ENCODE measurements at places on chromosomes 3 and 15.
A peak's percentile ranks its signal among the peaks of the same experiment; 100 is the strongest.

GRCh38 chr3:80334534-80334933, 566.7 kb upstream of the ROBO1 start:
- no peak for DNase-seq

- no peak for DNase-seq
These were observed 361.4 kb upstream of the TRIM42 start for GRCh38 chr3:140316466-140316865.

GRCh38 chr3:21718161-21718765, 32.7 kb downstream of the ZNF385D start:
- DNase-seq = no peak

GRCh38 chr15:80727196-80727595, 32.1 kb downstream of the ABHD17C start:
- no peak for DNase-seq

DNA sequence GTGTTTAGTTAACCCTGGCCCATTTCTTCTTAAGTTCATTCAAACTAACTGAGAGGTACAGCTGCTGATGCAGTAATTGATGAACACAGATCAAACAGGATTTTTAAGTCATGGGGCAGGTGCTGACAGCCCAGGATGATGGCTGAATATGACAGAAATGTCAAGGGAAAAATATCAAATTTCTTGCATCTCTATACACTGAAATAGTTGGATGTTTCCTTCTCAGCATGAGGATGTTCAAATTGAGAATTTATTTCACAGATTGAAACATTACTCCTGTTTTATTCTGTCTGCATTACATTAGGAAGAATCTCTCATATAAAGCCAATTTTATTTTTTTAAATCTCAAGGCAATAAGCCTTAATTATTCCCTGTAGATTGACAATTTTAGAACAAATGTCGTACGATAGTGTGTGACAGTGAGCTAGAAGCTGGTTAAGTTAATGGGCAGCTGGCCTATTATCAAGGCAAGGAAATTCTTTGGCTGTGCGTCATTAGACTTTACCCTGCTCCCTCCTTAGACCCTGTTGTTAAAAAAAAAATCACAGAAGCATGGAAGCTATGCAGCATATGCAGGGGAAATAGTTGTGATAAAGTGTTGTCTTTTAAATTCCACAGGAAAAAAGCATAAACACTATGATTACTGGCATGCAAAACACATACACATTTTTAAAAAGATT, 183.8 kb upstream of the KCNMB2 start:
- DNase-seq = no peak

DNA sequence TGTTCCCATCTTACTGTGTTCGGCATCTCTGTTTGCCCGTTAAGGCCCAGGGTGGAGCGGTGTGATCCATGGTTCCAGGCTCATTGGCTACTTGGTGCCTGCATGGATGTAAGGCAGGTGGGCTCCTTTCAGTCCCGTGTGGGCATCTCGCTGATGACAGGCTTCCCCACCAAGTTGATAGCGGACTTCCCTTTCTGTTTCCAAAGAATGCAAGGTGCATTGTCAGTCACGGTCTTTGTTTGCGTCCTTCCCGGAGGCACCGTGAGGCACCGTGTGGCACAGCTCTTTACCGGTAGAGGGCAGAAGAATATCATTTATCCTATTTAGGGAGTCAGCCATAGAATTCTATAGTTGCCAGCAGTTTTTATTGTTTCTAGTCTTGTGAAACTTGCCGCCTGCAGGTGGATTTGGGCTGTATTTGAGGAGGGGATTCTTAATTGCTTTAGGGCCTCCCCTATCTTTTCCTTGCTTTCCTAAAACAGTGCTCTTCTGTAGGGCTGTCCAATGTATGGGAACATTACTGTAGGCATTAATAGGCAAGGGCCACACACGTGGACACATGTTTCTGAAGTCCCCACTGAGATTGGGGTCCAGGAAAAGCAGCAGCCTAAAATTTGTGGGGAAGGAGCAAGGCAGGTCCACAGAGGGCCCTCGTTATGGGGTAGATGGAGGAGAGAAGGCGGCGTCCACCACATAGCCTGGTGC, 244.1 kb downstream of the SLCO3A1 start:
- peak; percentile 46 for DNase-seq

DNA sequence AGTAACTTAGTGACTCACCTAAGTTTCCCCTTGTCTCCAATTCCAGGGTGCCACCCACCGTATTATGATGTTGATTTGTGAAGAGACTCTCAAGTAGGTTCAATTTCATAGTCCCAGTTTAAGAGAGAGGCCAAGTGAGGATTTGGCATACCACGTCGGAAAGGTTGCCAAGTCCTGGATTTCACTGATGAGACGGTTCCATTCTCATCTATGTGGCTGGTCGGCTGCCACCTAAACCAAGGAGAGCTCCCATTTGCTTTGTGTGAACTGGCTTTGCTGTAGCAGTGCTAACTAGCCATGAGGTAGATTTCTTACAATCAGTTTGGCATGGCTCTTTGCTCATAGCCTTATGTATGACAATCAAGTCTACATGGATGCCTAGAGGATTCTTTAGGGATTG, 653.6 kb downstream of the NLGN1 start:
- DNase-seq = no peak
